Brain pericyte (primary cell): ENCODE measurements at places on chromosomes 2 and 18.

- no peak for DNase-seq
These were observed 167.7 kb upstream of the SERPINE2 start for GRCh38 chr2:224206816-224207215.

- no peak for DNase-seq
These were observed 173.2 kb downstream of the SOCS6 start for GRCh38 chr18:70462078-70462439.

DNA sequence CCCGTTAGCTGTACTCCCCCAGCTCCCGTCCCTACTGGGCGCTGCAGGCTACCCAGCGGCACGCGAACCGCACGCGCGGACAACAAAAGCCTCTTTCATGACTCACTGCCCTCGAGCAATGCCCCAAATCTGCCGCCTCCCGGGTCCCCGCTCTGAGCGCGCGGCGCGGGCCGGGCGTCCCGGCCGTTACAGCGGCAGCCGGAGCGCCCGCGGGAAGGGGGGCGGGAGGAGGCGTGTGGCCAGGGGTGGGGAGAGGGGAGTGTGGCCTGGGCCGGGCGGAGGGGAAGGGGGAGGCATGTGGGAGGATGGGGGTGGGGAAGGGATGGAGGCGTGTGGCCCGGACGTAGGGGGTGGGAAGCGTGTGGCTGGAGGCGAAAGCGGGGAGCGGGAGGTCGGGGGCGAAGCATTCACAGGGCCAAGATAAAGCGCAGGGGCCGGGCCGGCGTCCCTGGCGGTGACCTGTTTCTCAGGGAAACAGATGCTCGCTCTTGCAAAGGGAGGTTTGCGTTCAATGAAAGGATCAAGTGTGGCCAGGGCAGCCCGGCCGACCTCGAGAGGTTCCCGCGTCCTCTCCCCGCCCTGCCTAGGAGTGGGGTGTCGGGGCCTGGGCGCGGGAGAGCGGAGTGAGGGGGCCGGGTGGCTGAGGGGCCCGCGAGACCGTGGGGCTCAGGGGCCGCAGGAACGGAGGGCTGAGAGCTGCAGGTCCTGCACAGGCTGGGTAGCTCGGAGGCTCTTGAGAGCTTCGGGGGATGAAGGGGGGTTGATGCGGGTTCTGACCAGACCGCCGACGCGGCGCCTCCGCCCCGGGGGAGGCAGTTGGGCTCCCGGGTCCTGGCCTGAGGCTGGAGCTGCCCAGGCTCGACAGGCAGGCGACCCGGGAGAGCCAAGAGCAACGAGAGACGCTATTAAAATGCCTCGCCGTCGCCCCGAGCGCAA is 3.5 kb upstream of the NEUROD1 start:
- no peak for DNase-seq

DNA sequence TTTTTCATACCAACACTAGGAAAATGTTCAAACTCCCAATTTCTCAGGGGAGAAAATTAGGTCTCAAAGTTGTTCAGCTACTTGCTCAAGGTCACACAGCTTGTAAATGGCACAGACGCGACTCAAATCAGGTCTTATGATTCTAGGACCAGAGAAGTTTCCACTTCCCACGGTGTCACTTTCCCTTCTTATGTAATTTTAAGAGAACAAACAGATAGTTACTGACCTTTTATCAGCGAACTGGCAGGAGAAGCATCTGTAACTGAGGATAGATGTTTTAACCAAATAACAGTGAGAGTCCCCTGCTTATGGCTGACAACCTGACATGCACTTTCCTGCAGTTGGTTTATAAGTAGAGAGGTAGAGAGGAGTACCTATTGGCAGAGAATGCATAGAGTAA is 2.1 kb upstream of the KCNJ3 start:
- no peak for DNase-seq

DNA sequence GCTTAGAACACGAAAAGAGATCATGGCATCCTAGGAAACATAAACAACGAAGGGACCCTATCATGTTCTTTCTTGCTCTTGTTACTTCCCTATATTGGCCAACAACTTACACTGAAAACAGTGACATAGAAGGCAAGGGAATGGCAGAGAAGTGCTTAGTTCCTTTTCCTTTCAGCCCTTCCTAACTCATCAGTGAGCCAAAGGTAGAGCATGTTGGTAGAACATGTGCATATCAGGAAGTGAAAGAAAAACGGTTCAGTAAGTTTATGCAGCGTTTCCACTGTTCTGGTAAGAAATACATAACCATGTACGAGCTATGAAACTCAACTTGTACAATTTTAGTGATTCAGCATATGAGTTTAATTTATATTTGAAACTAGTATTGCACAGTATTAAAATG is 21.7 kb downstream of the AKAIN1 start:
- DNase-seq = no peak
